ENCODE measurements at places on chromosomes 1 and 21.

DNA sequence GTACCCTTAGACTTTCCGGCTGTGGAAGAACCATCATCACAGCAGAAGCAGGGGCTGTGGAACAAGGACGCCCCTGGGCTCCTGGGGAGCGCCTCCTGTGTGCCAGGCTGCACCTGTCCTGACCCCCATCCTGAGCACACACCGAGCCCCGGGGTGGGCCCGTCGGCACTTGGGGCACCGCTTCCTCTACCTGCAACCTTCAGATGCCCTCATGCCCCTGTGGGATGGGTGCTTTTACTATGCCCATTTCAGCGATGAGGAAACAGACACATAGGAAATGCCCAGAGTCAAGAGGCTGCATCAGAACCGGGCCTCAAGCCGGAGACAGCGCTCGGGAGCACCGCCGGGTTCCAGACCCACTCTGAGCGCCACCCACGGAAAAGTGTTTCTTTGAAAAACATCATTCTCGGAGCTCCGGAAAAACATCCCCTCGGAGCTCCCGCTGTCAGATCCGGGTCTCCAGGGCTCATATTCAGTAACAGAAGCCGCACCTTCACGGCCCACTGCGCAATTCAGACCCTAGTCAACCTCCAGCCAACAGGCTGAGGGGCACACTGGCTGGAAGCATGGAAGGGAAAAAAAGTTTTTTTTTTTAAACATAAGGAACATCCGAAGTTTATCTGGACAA lies 8.0 kb downstream of the TPRG1L start:
- DNase-seq, result no peak

DNA sequence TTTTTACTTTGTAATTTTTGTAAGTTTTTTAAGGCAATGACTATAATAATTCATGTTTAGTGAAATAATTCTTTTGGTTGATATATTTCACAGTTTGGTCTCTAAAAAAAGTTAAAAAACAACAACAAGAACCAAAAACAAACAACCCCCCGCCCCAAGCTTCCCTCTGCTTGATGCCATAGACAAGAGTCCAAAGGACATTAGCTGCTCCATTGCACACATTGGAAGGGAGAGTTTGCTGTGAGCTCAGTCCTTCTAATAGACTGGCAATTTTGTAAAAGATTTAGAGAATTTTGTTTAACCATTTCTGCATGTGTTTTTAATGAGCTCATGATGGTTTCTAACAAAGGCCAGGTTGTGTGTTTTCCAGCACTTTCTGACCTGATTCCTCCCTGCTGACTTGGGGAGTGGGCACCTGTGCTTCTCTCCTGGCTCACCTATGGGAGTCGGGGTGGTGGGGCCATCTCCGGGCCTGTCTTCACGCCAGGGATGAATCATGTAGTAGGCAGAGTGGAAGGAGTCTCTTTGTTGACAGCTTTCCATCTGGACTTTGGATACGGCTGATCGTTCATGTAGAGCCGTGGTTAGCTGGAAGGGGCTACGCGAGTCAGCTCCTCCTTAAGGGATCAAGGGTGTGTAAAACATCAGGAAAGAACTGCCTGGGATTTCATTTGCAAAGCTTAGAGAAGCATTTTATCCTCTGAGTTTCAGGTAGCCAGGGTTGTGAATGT lies 14.1 kb downstream of the ZBTB18 start:
- DNase-seq, result no peak

DNA sequence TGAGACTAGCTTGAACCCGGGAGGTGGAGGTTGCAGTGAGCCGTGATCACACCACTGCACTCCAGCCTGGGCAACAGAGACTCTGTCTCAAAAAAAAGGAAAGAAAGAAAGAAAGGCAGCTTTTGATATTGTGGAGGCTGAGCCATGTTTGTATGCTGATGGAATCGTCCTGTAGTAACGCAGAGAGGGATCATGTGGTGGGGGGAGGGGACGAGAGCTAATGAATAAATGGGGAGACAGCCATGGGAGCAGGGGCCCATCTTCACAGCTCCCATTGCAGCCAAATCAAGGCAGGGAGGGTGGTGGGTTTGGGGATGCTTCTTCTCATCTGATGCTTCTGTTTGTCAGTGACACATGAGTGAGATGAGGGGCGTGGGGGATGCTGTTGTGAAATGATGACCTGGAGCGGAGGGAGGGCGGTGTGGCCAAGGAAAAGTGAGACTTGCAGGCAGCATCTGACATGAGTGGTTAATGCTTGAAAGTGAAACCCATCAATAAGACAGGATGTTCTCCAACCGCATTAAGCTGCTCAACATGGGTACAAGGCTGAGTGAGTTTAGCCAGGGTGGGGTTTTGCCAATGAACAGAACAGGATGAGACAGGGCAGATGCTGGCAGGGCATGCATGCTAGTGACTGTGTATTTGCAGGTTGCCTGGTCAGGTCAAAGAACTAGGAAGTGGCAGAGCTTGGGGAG lies 16.7 kb downstream of the SPATA21 start:
- peak; percentile 70 for DNase-seq

DNA sequence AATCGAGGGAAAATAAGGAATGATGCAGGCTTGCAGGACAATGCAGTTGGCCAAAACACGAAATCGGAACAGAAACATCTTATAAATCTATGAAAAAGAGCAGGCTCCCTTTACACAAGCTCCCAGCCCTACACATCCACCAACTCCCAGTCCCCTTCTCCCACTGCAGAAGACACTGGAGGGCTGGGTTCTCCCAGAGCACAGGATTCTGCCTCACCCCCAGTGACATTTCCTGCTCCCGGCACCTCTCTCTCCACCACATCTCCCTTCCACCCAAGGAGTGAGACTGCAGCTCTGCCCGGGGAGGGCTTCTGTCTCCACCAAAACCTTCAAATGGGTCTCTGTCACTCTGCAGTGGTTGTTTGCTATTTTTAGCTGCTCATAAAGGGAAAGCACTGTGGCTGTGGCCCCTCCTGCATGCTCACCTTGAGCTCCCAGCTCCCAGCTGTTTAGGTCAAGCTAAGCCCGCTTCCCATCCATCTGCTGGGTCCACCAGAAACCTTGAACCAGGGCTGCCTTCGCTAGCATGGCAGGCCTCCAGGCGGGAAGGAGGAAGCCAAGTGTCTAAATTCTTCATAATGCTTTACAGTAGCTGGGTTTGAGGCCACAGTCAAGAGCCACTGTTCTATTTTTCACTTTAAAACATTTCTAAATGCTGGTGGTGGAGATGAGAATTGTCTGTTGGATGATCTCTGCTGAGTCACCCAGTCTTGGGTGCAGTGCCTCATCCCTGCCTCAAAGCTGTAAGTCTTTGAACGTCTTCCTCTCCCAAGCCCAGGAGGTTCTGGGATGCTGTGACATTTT lies 3.3 kb upstream of the C2CD2 start:
- DNase-seq, result no peak

Measured in GM19239 (cell line).